Neural progenitor cell (in vitro differentiated cells): ENCODE measurements at places on chromosomes 16 and 17. TPM values are rescaled to one million over a fixed set of nuclear protein-coding genes. Genes with fewer than 3 reads are reported as not detected.

The TBC1D3 gene
- total RNA-seq: not detected in 2 replicates

The SEZ6L2 gene
- 11.7 and 31.5 TPM in 2 replicates for total RNA-seq

The MMP28 gene
- not detected in 2 replicates for total RNA-seq

DNA sequence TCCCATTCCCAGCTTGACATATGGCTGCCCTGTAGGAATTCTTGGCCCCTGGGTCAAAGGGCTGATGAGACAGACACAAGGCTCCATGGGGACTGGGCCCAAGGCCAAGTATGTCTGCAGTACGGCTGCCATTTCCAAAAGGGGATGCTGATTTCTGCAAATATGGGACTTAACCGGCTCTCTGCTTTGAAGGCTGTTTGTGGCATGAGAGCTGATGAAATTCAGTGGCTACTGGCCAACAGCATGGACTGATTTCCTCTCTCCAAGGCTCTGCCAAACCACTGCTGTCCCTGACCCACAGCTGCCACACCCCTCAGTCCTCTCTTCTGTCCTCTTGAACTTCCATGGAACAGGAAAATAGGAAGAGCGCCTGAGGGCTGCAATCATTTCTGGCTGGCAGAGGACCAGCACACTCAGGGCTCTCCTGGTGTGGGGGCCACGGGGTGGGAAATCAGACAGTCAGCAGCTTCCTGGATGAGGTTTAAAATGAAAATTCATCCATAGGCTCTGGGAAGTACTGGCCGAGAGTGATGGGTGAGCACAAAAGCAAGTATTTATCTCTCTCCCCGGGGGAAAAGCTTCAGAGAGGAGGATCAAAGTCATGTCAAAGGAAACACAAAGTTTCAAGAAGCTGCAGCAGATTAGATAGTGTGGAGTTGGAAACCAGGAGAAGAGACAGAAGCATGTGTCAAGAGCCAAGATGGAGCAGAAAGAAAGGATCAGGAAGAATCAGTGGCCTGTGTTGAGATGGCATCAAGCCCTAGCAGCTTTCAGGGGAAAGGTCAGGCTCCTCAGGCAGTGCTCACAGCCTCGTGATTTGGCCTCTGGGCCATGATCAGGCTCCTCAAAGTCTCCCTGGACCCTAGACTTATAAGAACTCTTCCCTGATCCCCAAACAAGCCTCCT lies 64.1 kb upstream of the SREBF1 start:
- no peak for DNase-seq
- no peaks in the 10 kb centered on the region for H3K36me3 ChIP-seq
- no peak overlapping the region for H3K27ac ChIP-seq
- no peaks in the 10 kb centered on the region for H3K4me1 ChIP-seq
- no peaks in the 10 kb centered on the region for H3K27me3 ChIP-seq
- H3K4me3 ChIP-seq: no peak overlapping the region

DNA sequence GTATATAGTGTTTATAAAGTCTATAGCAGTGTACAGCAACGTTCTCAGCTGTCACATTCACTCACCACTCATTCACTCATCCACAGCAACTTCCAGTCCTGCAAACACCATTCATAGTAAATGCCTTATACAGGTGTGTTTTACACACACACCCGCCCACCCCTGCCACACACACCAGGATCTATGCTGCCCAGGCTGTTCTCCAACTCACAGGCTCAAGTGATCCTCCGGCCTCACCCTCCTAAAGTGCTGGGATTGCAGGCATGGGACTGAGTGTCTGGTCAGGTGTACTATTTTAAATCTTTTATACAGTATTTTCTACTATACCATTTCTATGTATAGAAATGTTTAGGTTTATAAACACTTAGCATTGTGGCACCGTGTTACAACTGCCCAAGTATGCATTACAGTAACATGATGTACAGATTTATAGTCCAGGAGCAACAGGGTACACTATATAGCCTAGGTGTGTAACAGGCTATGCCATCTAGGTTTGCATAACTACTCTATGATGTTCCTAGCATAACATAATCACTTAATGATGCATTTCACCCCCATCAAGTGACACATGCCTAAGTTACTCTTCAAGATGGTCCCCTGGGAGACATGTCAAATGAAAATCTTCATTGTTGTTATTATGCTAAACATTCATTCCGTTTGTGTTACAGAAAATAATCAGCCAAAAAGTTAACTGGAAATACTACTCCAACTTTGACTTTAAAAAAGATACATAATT lies 42.5 kb downstream of the CREBBP start:
- no peak overlapping the region for H3K27ac ChIP-seq
- H3K36me3 ChIP-seq: peaks cover 6% of the 10 kb centered on the region
- DNase-seq: no peak
- H3K27me3 ChIP-seq: no peaks in the 10 kb centered on the region
- peaks cover 10% of the 10 kb centered on the region for H3K4me1 ChIP-seq
